Stimulated activated CD8-positive, alpha-beta memory T cell treated with anti-CD3 and anti-CD28 coated beads, Interleukin-2, amount 100 ng/mL, for 1 hour (primary cell): ENCODE measurements at places on chromosomes 11 and 22.

GRCh38 chr11:68798221-68798813 lies 43.4 kb downstream of the CPT1A start:
- DNase-seq, result peak; percentile 18

DNA sequence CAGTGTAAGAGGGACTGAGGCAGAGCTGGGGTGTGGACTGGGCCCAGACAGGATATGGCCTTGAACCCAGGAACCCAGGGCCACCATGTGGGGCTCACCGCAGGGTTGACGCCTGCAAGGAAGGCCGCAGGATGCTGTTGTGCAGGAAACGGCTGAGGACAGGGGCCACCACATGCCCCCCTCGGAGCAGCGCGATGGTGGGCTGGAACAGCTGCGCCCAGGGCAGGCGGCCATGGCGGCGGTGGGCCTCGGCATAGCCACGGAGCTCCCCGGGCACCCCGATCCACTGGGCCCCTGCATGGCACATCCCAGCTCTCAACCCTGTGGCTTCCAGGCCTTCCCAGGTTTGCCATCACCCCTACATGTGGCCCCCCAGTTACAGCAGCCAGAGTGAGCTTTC lies 12.2 kb downstream of the GGT5 start:
- DNase-seq, result no peak

DNA sequence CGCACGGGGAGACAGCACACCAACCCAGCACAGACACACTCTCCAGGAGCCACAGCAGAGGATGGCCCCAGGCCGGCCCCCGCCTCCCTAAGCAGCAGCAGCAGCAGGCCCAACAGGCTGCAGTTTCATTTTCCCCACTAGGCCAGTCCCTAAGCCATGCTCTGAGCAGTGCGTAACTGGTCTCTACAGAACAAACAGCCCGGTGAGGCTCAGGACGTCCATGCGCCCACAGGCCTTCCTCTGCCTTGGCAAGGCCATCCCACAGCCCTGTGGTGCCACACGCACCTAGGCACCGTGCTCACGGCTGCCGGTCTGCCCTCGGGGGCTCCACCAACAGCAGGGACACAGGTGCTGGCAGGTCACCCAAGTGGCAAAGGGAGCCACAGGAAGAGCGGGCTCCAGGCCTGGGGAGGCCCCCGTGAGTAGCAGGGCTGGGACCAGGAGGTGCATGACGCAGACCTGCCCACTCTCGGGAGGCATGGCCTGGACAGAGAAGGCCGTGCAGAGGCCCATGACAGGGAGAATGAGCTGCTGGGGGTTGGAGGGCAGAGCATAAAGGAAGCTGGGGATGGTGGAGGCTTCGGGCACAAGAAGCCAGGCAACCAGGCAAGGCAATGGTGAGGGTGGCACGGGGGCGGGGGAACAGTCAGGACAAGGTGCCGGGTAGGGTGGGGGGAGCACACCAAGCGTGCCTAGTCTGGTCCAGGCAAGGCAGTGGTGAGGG lies 1.4 kb upstream of the MOB2 start:
- DNase-seq, result no peak

DNA sequence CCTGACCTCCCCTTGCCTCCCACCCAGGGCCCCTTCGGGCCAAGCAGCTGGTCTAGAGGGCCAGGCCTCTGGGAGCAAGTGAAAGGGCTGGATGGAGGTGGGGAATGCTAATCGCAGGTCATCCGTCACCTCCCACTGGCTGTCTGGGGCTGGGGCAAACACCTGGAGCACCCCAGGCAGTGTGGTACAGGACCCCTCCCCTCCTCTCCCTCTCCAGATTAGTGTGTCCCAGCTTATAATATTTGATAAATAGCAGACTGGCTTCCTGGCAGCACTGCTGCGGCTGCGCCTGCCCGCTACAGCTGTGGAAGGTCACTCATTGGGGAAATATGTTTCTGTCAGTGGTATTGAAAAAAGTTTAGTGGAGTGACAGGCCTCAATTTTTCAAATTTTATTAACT lies 90.7 kb upstream of the PHOX2A start:
- DNase-seq, result no peak

GRCh38 chr11:61144511-61145179 lies 16.6 kb downstream of the VPS37C start:
- DNase-seq, result no peak

- DNase-seq, result no peak
Measured at GRCh38 chr11:64874308-64875240, 3.8 kb downstream of the EHD1 start.

DNA sequence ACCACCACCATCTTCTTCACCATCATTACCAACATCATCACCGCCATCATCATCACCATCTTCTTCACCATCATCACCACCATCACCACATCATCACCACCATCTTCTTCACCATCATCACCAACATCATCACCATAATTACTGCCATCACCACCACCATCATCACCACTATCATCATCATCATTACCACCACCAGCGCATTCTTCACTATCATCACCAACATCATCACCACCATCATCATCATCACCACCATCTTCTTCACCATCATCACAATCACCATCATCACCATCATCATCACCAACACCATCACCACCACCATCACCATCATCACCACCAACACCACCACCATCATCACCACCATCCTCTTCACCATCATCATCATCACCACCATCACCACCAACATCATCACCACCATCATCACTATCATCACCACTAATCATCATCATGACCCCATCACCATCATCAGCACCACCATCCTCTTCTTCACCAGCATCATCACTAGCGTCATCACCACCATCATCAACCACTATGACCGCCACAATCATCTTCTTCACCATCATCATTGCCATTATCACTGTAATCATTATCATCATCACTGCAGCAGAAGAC lies 303.8 kb downstream of the CTTN start:
- DNase-seq, result no peak

- no peak for DNase-seq
Measured at GRCh38 chr22:29584975-29585374, 4.1 kb upstream of the NIPSNAP1 start.

DNA sequence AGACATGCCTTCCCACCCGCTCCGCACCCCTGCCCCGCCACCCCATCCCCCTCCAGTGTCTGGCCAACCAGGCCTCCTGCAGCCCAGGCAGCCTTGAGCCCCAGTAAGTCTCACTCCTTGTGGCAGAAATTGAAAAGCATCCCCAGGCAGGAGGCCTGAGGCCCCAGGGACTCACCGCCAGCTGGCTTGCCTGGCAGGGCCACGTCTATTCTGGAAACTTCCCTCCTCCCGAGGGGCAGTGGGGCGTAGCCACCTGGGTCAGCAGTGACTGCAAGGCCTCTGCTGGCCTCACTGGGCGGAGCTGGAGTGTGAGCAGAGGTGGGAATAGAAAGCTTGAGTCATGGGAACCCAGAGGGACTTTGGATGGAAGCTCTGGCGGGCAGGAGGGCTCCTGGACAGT lies 26.3 kb downstream of the ANO1 start:
- DNase-seq, result no peak

- DNase-seq, result no peak
Measured at GRCh38 chr22:30340911-30341685, 14.4 kb upstream of the TBC1D10A start.

DNA sequence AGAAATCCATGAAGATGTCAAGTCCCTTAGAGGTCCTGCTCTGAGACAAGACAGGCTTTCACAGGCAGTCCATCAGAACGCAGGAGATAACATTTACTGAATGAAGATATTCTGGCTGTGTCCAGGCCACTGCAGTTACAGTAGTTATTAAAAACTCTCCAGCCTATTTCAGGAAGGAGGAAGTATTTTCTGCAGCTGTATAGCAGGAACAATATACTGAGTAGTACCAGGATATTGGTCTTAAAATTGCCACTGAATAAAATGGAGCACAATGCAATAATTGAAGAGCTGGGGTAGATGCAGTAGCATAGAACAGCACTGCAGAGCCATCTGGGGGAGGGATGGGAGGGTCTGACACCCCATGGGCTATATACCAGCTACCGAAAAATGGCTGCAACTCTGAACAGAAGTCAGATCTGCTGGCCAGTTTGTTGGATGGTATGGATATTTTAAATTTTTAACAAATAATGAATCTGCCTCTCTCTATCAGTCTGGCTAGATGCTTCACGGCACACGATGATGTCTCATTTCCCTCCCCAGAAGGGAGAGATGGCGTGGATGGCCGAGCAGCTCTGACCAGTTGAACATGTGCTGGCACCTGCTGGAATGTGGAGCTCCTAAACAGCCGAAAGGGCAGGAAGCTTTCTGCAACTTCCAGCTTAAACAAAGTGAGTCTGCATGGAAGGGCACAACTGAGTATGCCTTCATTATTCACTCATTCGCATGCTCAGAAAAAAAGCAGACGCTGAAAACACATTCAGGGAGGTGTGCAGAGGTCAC lies 342.1 kb upstream of the SYN3 start:
- DNase-seq, result no peak

- no peak for DNase-seq
Measured at GRCh38 chr11:112566124-112566523, 305.5 kb upstream of the PLET1 start.

GRCh38 chr11:94175535-94175934 lies 46.9 kb downstream of the PANX1 start:
- DNase-seq, result no peak

GRCh38 chr11:120835601-120836228 lies 188.2 kb upstream of the TBCEL start:
- DNase-seq, result no peak

- no peak for DNase-seq
Measured at GRCh38 chr11:132848336-132848735, 684.0 kb downstream of the OPCML start.

DNA sequence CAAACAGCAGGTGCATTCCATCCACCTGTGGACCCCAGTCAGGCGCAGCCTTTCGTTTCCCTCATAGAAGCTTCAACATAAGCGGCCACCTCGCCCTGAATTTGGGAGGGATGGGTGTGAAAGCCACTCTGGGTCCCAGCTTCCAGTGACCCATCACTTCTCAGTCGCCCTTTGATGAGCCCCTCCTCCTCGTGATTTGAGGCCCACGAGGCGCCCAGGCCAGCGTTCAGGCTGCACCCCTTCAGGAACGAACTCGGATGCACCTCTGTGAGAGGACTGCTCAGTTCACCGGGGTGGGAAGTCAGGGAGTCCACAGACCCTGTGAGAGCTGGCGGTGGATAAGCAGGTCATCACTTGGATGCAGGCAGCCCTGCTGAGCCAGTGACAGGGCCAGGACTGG lies 1118.2 kb downstream of the BRD1 start:
- no peak for DNase-seq

GRCh38 chr11:59010708-59011107 lies 71.4 kb downstream of the GLYATL1 start:
- DNase-seq, result no peak

DNA sequence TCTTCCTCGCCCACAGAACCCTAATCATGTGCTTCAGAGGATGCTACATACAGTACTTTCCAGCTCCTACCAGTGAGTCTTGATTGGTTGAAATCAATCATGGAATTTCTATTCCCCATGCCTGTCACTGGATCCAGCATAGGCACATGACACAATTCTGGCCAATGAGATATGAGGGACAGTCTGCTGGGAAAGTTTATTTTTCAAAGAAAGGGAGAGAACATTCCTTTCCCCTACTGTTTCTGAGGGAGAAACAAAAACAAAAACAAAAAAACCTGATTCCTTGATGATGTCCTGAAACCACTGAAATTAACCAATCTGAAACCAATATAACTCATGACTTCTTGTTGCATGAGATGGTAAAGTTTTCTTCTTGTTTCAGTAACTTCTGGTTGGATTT lies 3.3 kb upstream of the RCN1 start:
- DNase-seq, result no peak
